Activated CD4-positive, CD25-positive, alpha-beta regulatory T cell treated with anti-CD3 and anti-CD28 coated beads, Interleukin-2, amount 50 U/mL, for 16 hours (primary cell): ENCODE measurements at places on chromosomes 1 and 21.

DNA sequence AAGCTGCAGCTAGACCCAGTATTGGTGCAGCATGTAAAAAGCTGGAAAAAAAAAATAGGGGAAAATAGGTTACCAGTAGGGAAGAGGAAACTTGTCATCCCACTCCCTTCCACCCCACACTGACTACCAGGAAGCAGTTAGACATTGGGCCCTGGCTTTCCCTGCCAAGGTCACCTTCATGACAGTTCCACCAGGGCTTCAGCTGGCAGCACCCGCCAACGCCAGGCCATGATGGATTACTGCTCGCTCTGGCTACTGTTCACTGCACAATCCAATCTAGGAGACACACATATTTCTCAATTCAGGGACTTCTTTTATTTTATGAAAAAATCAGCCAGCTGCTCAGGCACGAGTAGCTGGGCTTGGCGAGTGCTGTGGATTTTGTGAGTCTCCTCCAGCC, 127.7 kb downstream of the DMRTA2 start:
- no peak for DNase-seq

DNA sequence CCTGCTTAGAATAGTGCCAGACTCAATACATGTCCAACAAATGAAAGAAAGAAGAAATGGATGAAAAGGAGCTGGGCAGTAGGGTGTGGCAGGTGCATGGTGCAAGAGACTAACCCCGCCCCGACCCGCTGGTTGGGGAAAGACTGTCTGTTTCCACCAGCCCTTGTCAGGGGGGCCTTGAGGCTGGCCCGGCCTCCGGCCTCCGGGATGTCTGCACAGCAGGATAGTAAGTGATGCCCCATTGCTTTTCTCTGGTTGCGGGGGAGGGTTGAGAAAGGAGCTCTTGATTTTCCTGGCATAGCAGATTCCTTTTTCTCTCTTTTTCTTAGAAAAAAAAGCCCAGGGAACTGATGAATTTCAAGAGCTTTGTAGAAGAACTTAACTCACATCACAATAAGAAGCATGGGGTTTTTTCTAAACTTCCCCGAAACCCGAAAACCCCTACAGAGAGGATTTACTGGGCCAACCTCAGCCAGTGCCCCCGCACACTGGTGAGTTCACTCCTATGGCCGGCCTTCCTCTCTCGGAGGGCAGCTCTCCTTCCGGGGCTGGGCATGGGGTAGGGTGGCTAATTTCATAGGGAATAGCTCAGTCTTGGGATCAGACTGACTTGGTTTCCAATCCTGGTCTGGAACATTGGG, 12.5 kb upstream of the TTC22 start:
- no peak for DNase-seq

DNA sequence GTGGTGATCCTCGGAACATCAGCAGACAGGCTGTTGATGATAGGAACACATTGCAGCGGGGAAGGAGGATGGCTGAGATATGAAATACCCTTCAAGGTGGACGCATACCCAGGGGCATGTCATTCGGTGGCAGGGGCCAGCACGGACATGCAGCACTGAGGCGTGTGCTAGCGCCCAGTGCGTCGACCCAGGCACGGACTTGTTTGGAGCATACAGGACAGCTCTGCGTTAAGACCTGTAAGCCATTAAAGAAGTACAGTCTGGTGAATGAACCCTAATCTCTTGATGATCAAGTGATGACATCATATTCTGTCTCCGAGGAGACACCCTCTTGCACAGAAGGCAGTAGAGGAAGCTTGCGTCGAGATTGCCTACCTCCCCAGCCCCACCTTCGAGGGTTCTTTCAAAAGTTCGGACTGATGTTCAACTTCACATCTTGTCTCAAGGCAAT, 63.6 kb upstream of the KIF26B start:
- no peak for DNase-seq

- DNase-seq, result no peak
Observed at GRCh38 chr1:231424950-231425805, 3.1 kb upstream of the EGLN1 start.

- DNase-seq, result peak; percentile 95
Observed at GRCh38 chr1:109548321-109549267, at the start of gene GNAI3. Gene GNAI3, plus strand, starts transcription at chr1:109548615. Its CDS starts 106 bp downstream, at chr1:109548721.

DNA sequence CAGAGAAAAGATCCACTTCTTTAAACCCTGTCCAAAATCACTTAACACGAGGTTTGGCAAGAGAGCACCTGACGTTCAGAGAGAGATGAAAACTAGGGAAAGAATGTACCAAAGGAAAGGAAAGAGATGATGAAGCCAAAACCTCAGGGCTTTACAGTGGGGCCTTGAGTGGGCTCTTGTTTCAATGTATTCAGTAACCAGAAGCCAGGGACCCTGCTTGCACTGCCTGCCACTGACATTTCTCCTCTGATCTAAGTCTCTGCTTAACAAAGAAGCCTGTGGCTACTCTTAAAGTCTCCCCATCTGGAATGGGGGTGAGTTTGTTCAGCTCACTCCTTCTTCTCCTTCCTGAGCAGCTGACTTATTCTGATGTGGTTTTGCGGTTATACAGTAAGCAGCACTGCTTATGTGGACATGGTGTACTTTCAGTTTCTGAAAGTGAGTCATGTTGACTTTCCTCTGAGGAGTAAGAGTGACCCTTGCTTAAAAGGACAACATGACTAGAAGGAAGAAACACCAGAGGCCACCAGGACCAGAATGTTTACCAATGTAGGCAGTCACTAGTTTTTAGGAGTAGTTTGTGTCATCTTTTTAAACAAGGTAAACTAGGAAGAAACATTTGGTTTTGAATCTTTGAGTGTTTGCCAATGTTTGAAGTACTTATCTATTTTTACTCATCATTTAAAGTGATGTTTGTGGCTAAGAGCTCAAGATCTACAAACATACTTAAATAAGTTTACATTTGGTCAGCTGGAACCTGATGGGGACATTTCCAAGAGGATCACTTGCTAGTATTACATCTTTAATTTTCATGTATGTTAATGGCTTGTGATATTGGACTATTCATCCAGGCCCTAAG, 87.4 kb downstream of the FASLG start:
- DNase-seq, result no peak

GRCh38 chr1:11320153-11320936, 47.3 kb downstream of the UBIAD1 start:
- no peak for DNase-seq

GRCh38 chr1:36847761-36848160, 186.6 kb downstream of the GRIK3 start:
- no peak for DNase-seq

GRCh38 chr1:67784545-67785186, 48.6 kb downstream of the GNG12 start:
- no peak for DNase-seq

DNA sequence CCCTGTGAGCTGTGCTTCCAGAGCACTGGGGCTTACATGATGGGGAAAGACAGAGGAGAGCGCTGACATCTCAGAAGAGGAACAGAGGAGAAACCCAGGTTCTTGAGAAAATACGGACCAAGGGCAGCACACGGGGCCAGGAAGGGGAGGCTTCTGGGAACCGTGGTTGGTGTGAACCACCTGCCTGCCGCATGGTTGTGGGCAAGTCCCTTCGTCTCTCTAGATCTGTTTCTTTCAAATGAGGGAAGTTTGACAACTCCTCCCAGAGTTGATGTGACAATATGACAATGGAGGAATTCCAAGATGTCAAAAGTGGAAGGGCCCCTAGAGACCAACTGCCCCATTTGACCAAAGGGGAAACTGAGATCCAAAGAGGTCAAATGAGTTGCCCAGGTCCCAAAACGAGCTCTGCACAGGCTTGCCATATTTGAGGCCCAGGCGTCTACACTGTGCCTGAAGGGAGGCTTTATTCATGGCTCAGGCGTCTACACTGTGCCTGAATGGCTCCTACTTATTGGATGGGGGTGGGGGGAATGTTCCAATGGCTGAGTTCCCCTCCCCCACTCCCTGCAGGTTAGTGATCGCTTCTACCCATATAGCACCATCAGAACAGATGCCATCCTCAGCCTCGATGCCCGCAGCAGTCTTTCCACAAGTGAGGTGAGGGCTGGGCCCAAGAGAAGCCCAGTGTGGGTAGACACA, 11.2 kb downstream of the EXTL1 start:
- no peak for DNase-seq

DNA sequence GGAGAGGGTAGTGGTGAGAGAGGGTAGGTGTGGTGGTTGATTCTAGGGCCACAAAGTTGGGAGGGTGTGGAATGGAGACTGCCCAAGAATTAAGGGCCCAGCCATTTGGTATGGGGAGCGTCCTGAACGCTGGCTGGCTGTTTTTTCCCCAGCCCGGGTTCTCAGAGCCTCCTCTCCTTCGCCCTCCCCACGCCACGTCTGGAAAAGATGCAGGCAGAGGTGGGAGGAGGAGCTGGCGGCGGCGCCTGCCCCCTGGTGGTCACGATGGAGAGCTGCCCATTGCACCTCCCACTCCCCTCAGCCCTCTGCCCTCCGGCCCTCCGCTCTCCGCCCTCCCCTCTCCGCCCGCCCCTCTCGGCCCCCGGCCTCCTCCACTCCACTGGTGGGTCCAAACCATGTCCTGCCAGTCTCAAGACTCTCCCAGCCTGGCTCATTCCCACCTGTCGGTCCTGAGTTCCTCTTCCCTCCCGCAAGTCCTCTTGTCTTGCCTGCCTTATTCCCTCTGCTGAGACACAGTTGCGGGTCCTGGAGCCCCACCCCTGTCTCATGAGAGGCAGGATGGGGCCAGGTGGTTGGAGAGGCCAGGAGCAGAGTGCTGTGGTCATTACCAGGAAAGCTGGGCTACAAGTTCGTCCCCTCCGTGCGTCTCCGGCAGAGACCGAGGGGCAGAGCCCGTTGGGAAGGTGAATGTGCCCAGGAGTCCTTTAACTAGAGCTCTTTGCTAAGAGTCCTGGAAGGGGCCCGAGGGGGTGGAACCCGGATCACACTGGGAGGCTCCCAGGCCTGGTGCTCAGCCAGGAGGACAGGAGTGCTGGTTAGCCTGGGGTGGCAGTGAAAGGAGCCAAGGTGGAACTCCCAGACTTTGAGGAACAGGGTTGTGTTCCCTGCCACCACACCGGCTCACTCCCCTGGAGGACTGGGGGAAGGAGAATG, 22.6 kb downstream of the ETNK2 start:
- peak; percentile 6 for DNase-seq

DNA sequence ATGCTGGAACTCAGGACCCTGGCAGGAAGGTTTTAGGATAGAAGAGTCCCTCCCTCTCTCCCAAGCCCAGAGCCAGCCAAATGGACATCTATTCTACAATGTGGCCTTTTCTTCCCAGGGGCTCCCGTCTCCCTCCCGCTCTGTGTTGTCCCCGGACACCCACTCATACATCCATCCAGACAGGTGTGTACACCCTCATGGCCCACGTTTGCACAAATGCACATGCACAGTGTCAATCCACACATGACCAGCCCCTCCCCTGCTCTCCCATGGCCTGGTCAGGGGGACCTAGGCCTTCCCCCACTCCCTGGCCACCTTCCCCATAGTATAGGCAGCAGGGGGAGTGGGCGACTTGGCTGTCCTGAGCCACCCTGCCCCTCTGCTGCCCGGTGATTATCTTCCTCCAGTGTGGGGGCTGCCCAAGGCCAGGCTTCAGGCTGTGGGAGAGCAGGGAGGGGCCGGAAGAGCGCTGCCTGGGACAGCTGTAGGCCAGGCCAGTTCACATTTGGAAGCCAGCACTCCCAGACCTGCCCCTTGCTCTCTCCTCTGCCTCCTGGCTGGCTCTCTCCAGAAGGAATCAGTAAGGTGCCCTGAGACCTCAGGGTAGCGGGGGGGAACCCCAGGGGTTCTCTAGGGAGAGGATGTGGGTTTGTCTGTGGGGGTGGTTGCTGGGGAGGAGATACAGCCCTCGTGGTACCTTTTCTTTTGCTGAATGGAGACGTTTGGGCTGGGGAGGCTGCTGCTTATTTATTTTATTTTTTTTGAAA, 4.1 kb upstream of the PTPN7 start:
- peak; percentile 52 for DNase-seq

GRCh38 chr21:36887963-36888362, 78.5 kb downstream of the HLCS start:
- DNase-seq, result no peak

DNA sequence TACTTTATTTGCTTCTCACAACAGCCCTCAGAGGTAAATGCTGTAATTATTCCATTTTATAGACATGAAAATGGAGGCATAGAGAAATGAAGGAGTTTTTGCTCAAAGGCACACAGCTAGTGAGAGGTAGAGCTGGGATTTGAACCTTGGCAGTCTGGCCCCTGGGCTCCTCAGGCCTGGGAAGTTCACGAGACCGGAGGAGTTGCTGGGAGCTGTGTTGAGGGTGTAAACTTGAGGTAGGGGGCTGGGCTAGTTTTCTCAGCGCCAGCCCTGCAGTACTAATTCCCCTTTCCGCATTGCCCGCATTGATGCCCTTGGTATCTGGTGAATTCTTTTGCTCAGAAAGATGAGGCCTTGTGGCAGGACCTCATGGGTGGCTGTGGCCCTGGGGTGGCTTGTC, 73.3 kb downstream of the PTPRU start:
- no peak for DNase-seq

GRCh38 chr1:101183388-101183699, 53.5 kb upstream of the S1PR1 start:
- DNase-seq, result no peak

DNA sequence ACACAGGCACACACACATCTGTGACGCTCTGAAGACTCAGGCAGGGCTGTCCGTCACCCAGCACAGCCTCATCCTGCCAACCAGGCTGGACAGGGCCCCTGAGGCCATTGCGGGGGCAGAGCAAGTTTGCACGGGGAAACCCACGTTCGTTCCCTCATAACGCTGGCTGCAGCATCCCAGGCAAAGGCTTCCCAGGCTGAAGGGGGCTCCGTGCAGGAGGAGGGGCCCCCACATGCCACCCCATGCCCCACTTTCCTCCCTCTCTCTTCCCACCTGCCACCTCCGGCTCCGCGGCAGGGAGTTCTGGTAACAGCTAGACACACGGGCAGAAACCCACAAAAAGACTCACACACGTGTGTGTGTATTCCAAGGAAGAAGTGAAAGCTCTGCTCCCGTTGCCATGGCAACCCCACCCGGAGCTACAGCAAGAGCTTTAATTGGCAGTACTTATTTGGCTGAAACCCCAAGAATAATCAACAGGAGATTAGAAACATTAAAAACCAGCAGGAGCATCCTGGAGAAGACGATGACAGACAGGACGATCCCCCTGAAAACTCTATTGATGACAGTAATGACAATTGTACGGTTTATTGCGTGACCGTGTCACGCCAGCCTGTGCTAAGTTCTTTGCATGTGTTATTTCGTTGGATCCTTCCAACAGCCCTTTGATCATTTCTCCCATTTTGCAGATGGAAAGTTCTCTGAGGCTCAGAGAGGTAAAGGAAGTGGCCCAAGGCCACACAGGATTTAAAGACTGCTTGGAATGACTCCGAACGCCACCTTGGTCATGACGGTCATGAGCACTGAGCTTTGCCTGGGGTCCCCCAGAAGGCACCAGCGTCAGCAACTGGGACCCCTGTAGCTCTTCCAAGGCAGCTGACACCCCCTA, 247.1 kb downstream of the NPHP4 start:
- DNase-seq, result no peak

GRCh38 chr1:239987103-239987745, 104.5 kb upstream of the FMN2 start:
- DNase-seq, result no peak

DNA sequence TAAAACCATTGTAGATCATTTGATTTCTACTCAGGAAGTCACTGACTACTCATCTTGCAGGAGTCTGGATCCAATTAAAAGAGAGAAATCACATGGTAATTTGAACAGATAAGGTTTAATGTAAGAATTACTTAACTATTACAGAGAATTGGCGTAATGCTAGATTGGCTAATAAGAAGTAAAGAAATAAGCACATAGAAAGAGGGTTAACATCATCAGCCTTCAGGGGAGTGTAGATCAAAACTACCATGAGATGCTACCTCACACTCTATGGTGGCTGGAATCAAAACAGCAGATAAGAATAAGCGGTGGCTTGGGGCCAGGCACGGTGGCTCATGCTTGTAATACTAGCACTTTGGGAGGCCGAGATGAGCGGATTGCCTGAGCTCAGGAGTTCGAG, 11.7 kb downstream of the ST3GAL3 start:
- no peak for DNase-seq

GRCh38 chr1:77541162-77541545, 141.3 kb downstream of the ZZZ3 start:
- DNase-seq, result no peak
